ENCODE measurements at places on chromosomes 6 and 20.

- no peak for DNase-seq
These were observed 1.9 kb upstream of the ELMO2 start for GRCh38 chr20:46408281-46408731.

- no peak for DNase-seq
These were observed 19.0 kb downstream of the REM1 start for GRCh38 chr20:31494131-31494530.

- DNase-seq, result no peak
These were observed 22.0 kb upstream of the MAS1L start for GRCh38 chr6:29509711-29510110.

DNA sequence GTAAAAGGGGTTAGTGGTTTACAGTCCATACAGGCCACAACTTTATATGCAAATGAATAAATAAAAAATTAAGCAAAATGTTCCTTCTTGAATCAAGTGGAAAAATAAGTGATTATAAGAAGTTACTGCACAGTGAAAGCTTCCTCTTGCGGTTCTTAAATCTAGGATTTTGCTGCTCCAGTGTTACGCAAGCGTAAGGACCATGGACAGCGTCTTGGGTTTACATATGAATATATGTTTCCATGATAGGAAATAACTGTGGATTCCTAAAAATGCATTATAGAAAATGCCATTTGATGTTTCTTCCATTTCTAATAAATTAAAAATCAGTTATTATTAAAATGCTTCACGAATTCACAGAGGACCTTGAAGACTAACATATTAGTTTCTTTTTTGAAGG is 176.6 kb upstream of the POU3F2 start:
- peak; percentile 47 for DNase-seq

GRCh38 chr6:167093922-167094432 is 28.9 kb upstream of the CCR6 start:
- DNase-seq, result no peak

- no peak for DNase-seq
These were observed 282.2 kb upstream of the EPHA7 start for GRCh38 chr6:93701526-93701925.

GRCh38 chr6:170271771-170272314 is 19.0 kb downstream of the DLL1 start:
- DNase-seq, result peak; percentile 96

DNA sequence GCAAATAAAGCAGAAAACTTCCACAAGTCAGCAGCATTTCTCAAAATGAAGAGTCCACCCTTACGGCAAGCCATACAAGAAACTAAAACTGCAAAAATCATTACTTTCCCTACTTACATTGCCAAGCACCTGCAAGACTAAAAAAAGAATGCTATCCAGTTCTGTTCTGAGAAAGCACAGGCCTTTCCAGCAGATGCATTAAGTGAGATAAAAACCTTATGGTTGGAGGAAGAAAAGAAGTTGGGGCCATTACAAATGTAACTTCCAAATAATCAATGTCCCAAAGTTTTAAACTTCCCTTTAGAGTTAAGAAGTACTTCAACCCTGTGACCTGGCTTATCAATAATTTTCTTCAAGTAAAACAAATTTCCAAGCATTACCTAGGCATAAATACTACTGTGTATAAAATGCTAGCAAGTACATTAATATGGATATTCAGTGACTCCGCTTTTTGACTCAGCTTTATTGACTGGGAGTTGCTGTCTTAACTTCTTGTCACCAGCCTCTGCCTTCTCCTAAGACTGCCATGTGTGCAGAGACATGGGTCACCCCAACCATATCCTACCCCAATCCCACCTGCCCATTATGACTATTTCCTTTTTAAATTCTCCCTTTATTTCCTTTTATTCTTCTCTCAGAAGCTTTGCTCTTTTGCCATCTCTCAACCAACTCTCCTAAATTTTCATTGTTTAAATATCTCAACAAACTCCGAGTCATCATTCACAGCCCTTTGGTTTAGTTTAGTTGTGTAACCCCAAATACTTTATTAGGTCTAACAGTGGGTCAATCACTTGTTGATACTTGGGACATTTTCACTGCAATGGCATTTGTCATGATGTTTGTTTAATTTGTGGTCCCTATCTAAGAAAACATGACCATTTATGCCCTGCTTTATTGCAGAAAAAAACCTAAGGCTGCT is 49.7 kb downstream of the SLC22A23 start:
- DNase-seq, result no peak

- no peak for DNase-seq
These were observed 69.2 kb downstream of the MRPL14 start for GRCh38 chr6:44057931-44058616.

DNA sequence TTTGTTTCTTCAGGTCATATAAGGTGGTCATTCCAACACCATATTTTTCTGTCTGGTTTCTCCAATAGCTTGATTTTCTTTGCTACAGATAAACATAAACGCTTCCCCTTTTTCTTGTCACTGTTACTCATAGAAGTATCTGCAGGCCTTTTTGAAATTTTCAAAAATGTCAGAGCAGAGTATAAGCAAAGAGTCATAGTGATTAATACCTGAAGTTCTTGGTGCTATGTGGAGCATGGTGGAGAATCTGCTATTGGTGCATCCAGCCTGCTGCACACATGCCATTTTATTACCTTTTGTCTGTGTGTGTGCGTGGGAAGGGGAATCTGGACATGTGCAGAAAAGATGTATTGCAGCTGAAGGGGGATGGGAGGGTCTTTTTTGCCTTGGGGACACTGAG is 19.7 kb downstream of the STX11 start:
- no peak for DNase-seq

- DNase-seq, result no peak
These were observed 258.7 kb downstream of the LRFN2 start for GRCh38 chr6:40328386-40328985.

- no peak for DNase-seq
These were observed 8.3 kb upstream of the VWA7 start for GRCh38 chr6:31785475-31785874.

GRCh38 chr6:169376458-169376857 is 122.8 kb upstream of the THBS2 start:
- no peak for DNase-seq

DNA sequence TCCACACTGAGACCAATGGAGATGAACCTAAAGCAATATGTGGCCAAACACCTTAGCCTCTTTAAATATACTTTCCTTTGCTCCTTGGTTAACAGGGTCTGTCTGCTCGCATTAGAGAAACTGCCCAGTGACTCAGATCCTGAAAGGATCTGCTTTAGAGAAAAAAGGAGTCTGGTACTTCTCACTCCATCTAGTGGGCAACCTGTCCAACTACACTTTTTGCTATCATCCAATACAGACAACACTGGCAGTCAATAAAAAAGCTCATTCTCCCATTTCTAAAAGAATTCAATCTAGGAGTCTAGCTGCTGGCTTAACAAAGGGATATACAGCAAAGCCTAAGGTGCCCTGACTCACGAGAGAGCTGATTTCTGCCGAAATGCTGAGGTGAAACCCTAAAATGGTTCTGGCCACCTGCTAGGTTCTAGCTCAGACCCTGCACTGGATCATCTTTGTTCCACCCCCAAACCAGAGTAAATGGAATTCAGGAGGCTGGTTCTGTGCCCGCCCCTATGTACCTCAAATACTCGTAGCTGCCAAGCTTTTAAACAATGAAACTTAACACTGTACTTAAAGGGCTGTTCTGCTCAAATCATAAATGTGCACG is 11.5 kb downstream of the GNL1 start:
- DNase-seq, result peak; percentile 46

DNA sequence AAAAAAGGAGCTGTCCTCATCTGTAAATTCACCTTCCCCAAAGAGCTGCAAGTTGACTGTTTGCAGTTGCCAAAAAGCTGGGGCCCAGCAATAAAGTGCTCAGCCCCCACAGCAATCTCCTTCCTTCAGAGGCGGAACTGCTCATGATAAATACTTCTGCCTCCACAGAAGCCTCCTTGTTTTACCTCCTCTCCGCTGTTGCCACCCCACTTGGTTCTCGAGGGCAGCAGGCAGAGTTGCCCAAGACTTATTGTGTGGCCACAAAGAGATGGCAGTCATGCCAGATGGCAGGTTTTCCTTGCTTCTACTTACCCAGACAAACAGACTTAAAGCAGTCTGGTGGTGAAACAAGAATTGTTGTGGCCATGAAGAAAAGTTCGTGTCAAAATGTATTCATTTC is 66.3 kb downstream of the SLX4IP start:
- DNase-seq, result peak; percentile 58

DNA sequence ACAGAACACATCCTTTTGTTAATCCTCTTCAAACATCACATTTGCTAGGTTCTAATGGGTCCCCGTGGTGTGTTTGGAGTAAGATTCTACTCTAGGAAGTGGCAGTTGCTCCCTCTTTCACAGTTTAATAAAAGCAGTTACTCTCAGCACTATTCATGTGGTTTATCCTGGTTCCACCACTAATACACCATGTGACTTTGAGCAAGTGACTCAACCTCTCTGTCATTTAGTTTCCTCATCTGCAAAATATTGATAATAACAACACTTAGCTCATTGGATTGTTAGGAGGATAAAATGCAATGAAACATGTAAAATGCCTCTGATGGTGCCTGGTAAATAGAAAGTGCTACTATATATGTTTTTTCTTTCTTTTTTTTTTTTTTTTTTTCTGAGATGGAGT is 488.0 kb upstream of the NOX3 start:
- DNase-seq, result no peak

GRCh38 chr6:161273274-161273751 is 548 bp downstream of the AGPAT4 start:
- DNase-seq, result peak; percentile 30

DNA sequence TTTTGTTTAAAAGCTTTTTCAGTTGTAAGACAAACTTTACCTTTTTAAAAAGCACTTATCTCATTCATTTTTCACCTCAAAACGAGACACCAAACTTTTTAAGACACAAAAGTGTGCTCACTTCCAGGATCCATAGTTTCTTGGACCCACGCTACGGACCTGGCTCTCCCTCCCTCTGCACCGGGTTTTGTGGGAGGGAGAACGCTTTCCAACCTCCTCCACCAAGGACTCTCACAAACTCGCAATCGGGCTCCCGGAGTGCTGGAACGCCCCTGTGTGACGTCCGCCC is 436 bp downstream of the CAGE1 start:
- no peak for DNase-seq

DNA sequence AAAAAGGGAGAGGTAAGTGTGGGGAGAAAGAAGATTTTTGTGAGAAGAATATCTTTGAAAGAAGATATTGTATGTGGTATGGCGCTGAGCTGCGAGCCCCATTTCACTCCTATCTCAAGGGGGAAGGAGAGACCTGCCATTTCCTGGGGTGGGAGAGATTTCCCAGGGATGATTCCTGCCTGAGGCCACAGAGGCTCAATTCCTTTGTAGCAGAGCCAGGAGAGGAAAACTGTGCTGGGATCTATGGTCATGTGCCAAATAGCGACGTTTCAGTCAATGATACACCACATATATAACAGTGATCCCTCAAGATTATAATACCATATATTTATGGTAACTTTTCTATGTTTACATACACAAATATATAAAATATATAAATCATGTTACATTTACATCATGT is 28.9 kb downstream of the TCF21 start:
- DNase-seq, result no peak

DNA sequence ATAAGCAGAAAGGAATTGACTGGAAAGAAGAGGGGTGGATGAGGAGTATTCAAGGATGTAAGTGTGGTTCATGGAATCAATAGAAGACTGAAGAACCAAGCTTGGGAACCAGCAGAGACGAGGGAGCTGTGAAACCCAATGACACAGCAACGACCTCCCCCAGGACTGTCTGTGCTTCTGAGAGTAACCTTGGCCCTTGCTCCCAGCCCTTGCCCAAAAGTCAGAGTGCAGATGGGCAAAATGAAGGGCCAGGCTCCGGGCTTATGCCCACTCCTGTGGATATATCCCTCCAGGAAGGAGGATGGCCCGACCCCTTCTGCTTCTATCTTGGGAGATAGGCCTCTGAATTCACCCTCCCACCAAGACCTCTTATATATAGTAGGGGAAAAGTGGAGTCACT is 24.9 kb downstream of the FAM50B start:
- DNase-seq, result no peak

GRCh38 chr6:105537981-105538578 is 135.2 kb upstream of the PREP start:
- DNase-seq, result no peak

- DNase-seq, result peak; percentile 78
These were observed 28.3 kb downstream of the PPP1R16B start for GRCh38 chr20:38833857-38834164.

DNA sequence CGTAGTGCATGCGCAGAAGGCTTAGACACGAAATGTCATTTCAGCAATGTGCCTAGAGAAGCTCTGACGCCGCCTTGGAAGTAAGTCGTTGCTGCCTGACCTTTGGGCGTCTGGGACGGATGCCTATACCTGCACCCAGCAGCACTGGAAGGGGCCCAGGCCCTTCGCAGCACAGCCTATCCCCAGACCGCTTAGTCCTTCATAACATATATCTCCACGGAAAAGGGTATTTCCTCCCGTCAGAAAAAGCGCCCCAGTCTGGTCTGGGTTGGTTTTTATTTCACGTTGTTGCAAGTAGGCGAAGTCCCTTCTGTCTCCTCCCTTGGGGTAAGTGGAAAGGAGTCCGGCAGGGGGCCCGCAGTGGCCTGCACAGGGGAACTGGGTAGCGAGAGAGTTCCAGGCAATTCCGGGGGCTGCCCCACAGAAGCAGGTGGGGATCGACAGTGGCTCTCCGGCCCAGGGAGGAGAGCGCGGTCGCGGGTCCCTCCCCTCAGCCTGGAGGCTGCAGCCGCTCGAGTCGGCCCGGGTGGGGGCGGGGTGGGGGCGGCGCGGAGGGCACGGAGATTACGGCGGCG is 559 bp upstream of the EYA4 start:
- no peak for DNase-seq

- DNase-seq, result no peak
These were observed 12.1 kb downstream of the ANKRD60 start for GRCh38 chr20:58216334-58216733.

- no peak for DNase-seq
These were observed at the start of gene BTBD3 for GRCh38 chr20:11917663-11918062. TSS of gene BTBD3 (plus strand) at chr20:11917893. CDS start at chr20:11918276, 383 bp downstream.

- no peak for DNase-seq
These were observed 147.3 kb downstream of the DLL1 start for GRCh38 chr6:170143401-170144150.

GRCh38 chr20:51120868-51121267 is 98.0 kb upstream of the KCNG1 start:
- DNase-seq, result no peak

GRCh38 chr6:12715437-12715836 is 1.1 kb upstream of the PHACTR1 start:
- DNase-seq, result no peak

- no peak for DNase-seq
These were observed 66.5 kb downstream of the ILRUN start for GRCh38 chr6:34630040-34630439.

DNA sequence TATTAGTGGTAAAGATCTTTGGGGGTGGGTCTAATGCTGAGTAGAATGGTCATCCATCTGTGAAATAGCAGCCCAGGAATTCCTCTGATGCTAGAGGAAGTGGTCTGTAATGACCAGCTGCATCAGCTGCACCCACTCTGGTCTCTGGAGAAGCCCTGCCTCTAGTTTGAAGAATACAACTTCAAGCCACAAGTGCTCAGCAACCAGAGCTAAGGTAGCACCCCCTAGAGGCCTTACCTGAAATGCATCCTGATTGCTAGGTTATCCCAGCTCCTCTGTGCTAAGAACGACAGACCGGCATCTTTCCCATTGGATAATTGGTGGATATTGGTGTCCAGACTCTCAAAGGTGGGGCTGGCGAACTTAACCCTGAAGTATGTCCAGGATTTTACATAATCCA is 58.2 kb downstream of the DNAH8 start:
- peak; percentile 11 for DNase-seq

Data from Jurkat, Clone E6-1 (cell line).